ENCODE measurements at places on chromosomes 11 and 22. TPM values are rescaled to one million over a fixed set of nuclear protein-coding genes. Genes with fewer than 3 reads are reported as not detected.

DNA sequence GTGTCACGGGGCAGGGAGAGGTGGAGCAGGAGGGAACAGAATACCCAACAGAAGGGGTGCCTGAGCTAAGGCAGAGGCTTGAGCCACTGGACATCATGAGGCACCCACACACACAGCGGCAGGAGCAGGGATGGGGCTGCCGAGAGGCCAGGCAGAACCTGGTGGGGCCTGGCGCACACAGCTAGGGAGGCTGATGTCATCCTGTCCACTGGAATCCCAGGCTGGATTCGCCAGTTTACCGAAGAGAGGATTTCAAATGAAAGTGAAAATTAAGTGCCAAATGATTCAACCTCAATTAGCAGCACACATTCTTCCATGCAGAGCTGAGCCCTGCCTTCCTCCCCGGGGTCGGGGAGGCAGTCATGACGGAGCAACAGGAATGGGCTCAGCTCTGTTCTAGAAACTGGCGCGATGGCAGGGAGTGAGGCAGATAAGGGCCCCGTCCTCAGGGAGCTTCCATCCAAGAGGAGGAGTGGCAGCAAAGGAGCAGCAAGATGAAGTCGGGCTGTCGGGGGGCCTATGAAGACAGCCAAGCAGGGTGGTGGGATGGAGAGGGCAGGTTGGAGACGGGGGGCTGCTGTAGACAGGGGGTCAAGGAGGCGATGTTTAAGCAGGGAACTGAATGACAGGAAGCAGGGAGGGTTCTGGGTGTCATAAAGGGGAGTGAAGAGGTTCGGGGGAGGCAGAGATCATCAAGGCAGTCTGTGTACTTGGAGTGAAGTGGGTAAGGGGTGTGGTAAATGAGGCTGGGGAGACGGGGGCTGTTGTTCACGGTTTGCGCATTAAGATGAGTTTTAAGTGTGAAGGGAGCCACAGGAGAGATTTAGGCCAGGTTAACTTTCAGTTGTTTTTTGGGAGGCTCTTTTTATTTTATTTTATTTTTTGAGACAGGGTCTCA is 6.4 kb downstream of the RAC2 start:
- peak overlapping the region; percentile 73 for H3K27ac ChIP-seq
- H3K36me3 ChIP-seq, result peaks cover 87% of the 10 kb centered on the region
- peak overlapping the region; percentile 34 for H3K4me3 ChIP-seq

GRCh38 chr22:40220316-40221054 is 42.8 kb downstream of the TNRC6B start:
- peaks cover 3% of the 10 kb centered on the region for H3K36me3 ChIP-seq
- no peak overlapping the region for H3K27ac ChIP-seq
- H3K4me3 ChIP-seq, result no peak overlapping the region
- DNase-seq, result no peak

DNA sequence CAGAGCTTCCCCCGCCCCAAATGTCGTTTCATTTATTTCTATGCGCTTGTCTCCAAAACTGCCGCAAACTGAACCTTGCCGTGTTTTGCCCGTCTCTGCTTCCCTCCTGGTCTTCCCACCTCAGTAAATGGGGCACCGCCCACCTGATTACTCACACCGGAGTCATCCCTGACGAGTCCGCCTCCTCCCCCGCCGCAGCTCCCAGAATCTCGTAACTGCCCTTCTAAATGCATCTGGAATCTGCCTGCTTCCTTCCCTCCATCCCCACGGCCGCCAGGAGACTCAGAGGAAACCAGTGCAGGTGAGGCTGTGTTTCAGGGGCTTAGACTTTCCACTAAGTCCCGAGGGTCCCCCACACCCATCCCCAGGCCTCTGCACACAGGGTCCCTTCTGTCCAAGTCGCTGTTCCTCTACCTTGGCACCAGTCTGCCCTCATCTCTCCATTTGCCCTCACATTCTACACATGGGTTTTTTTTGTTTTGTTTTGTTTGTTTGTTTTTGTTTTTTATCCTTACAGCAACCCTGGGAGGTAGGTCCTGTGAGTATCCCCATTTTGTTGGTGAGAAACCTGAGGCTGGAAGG is 62.6 kb upstream of the PHF21B start:
- H3K36me3 ChIP-seq, result no peaks in the 10 kb centered on the region
- DNase-seq, result no peak
- H3K27me3 ChIP-seq, result peaks cover 13% of the 10 kb centered on the region
- no peak overlapping the region for H3K27ac ChIP-seq
- H3K4me3 ChIP-seq, result no peak overlapping the region
- no peaks in the 10 kb centered on the region for H3K4me1 ChIP-seq

DNA sequence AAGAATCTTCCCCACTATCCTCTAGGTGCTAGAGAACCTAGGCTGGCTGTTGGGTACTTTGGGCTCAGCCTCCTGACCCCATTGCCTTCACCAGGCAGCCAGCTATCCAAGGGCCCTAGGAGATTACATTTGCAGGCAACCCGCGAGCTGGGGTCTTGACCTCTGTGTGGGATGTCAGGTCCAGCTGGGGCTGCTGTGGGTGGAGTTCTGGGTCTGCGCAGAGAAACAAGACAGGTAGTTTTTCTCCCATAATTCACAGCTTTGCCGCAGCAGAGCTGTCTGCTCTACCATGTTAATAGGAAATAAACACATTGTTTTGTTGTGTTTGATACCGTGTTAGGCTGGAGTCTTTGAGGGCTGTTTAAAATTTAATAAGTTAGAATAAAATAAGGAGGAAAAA is 142.8 kb upstream of the PLET1 start:
- peaks cover 4% of the 10 kb centered on the region for H3K27me3 ChIP-seq
- DNase-seq, result no peak
- H3K4me1 ChIP-seq, result no peaks in the 10 kb centered on the region
- no peaks in the 10 kb centered on the region for H3K36me3 ChIP-seq
- no peak overlapping the region for H3K4me3 ChIP-seq

DNA sequence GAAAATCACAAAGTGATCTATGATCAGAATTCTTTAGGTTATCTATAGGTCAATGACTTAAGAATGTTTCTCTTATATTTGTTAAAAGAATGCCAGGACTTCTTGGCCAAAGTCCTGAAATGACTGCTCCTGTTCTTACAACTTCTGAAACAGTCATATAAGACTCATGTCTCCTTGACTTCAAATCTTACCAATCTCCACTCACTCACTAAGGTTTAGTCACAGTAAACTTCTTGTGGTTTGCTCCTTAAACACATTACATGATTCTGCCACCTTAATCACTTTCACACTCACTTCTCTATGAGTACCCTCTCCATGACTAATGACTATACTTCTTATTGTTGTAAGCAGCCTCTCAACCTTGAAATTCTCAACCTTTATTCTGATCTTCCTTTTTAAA is 648.7 kb upstream of the CCDC179 start:
- H3K4me1 ChIP-seq, result no peaks in the 10 kb centered on the region
- H3K27me3 ChIP-seq, result no peaks in the 10 kb centered on the region
- DNase-seq, result no peak
- no peak overlapping the region for H3K4me3 ChIP-seq
- H3K27ac ChIP-seq, result no peak overlapping the region

DNA sequence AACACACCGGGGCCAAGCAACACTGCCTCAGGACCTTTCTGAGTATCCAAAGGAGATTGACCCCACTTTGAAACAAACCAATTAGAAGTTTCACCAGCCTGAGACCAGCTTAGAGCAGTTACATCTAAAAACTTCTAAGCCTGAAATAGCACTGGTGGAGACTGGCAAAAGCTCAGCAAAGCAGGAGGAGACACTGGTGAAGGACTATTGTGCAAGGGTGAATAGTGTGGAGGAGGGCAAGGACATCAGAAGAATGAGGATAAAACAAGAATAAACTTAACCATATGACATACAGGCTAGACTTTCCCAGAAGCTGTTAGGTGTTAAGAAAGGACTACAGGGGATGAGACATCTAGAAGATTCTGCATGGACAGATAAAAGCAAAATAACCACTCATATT is 152.4 kb downstream of the FCHSD2 start:
- DNase-seq, result no peak
- H3K36me3 ChIP-seq, result peaks cover 12% of the 10 kb centered on the region
- H3K4me3 ChIP-seq, result no peak overlapping the region
- H3K27me3 ChIP-seq, result no peaks in the 10 kb centered on the region
- H3K27ac ChIP-seq, result no peak overlapping the region
- H3K4me1 ChIP-seq, result no peaks in the 10 kb centered on the region

DNA sequence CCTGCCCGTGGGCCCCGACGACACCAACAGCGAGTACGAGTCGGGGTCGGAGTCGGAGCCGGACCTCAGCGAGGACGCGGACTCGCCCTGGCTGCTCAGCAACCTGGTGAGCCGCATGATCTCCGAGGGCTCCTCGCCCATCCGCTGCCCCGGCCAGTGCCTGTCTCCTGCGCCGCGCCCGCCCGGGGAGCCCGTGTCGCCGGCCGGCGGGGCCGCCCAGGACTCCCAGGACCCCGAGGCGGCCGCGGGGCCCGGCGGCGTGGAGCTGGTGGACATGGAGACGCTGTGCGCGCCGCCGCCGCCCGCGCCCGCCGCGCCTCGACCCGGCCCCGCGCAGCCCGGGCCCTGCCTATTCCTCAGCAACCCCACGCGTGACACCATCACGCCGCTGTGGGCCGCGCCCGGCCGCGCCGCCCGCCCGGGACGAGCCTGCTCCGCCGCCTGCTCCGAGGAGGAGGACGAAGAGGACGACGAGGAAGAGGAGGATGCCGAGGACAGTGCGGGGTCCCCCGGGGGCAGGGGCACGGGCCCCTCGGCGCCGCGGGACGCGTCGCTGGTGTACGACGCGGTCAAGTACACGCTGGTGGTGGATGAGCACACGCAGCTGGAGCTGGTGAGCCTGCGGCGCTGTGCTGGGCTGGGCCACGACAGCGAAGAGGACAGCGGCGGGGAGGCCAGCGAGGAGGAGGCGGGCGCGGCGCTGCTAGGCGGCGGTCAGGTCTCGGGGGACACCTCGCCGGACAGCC is 3.8 kb downstream of the MAPK8IP2 start:
- no peak overlapping the region for H3K4me3 ChIP-seq
- H3K36me3 ChIP-seq, result no peaks in the 10 kb centered on the region
- H3K27me3 ChIP-seq, result peaks cover 43% of the 10 kb centered on the region
- no peak for DNase-seq
- peaks cover 7% of the 10 kb centered on the region for H3K4me1 ChIP-seq
- no peak overlapping the region for H3K27ac ChIP-seq

DNA sequence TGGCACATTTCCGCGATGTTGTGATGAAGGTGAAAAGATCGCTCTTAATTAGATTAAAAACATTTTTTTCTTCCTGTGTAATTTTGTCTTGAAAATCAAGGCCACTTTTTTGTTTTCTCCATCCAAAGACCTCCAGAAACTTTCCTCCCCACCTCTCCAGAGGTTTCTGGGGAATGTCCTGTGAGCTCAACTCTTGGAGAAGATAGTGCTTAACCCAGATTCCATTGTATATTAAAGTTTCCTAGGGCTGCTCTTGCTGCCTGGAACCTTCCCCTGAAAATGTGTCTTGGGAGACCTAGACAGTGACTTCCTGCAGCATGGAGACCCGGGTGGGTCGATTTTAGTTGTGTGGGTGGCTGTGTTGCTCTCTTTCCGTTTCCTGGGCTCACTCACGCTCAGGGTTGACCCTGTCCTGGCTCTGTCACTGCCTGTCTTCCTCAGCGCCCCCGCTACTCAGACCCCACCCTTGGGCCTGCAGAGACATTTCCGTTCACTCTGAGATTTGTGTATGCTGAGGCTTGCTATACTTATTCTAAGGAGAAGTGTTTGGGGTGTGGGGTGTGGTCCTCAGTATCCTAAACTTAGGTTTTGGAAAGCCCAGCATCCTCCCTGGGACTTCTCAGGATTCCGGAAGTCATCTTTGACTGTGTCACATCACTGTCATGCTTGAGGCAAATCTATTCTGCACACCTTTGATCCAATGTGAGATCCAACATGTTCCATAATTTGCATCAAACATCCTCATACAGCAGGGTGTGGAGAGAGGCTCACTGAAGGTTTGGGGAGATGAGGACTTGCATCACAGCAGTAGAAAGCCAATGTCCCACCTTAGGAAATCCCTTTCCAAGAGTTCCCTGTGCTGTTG is 47.2 kb downstream of the KCNQ1OT1 start:
- no peak overlapping the region for H3K27ac ChIP-seq
- H3K27me3 ChIP-seq, result no peaks in the 10 kb centered on the region
- H3K36me3 ChIP-seq, result peaks cover 4% of the 10 kb centered on the region
- no peaks in the 10 kb centered on the region for H3K4me1 ChIP-seq
- no peak overlapping the region for H3K4me3 ChIP-seq

DNA sequence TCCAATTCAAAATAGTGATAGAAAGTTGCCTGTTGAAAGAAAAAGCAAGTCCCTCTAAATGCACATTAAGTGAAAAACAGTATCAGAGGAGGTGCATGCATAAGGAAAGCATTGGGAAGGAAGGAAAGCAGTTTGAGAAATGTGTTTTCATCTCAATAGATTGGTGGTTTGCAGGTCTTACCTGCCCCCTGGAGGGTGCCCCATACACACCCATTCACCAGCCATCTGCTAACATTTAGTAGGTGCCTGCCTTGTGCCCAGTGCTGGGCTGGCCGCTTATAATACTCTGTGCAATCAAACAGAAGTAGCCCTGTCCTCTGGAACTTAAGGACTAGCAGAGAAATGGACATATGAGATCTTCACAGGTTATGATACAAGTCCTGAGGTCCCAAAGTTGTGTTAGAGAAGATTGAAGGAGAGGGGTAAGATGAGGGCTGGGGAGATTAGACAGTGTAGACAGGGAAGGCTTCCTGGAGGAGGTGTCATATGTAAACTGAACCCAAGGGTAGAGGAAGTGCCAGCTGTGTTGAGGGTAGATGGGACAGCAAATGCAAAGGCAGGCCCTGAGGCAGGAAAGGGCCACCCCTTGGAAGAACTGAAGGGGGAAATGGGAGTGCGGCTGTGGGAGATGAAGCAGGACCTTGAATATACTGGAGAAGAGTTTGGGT is 184.2 kb downstream of the MN1 start:
- H3K27ac ChIP-seq, result no peak overlapping the region
- no peaks in the 10 kb centered on the region for H3K4me1 ChIP-seq
- no peaks in the 10 kb centered on the region for H3K36me3 ChIP-seq
- no peak overlapping the region for H3K4me3 ChIP-seq

GRCh38 chr11:27129686-27130085 is 89.1 kb downstream of the BBOX1 start:
- no peaks in the 10 kb centered on the region for H3K27me3 ChIP-seq
- H3K4me3 ChIP-seq, result no peak overlapping the region
- H3K4me1 ChIP-seq, result no peaks in the 10 kb centered on the region
- DNase-seq, result no peak
- no peaks in the 10 kb centered on the region for H3K36me3 ChIP-seq

GRCh38 chr11:35288309-35288708 is 131.0 kb downstream of the SLC1A2 start:
- no peaks in the 10 kb centered on the region for H3K36me3 ChIP-seq
- no peak overlapping the region for H3K4me3 ChIP-seq
- no peaks in the 10 kb centered on the region for H3K4me1 ChIP-seq
- DNase-seq, result no peak
- no peaks in the 10 kb centered on the region for H3K27me3 ChIP-seq
- H3K27ac ChIP-seq, result no peak overlapping the region

GRCh38 chr11:14042686-14043465 is 80.4 kb downstream of the SPON1 start:
- H3K36me3 ChIP-seq, result no peaks in the 10 kb centered on the region
- no peaks in the 10 kb centered on the region for H3K27me3 ChIP-seq
- H3K4me1 ChIP-seq, result no peaks in the 10 kb centered on the region
- no peak for DNase-seq
- no peak overlapping the region for H3K4me3 ChIP-seq
- H3K27ac ChIP-seq, result no peak overlapping the region

GRCh38 chr11:96486890-96487611 is 97.2 kb downstream of the JRKL start:
- H3K27ac ChIP-seq, result no peak overlapping the region
- H3K27me3 ChIP-seq, result peaks cover 16% of the 10 kb centered on the region
- no peak overlapping the region for H3K4me3 ChIP-seq
- H3K4me1 ChIP-seq, result no peaks in the 10 kb centered on the region

Gene MYO18B
- total RNA-seq, result 0.22 TPM

Gene PCSK7
- total RNA-seq, result 247 TPM

Gene KRTAP5-7
- total RNA-seq, result not detected

Gene PKDREJ
- not detected for total RNA-seq

Gene MYO7A
- 0.61 TPM for total RNA-seq
